T-helper 17 cell (primary cell): ENCODE measurements at places on chromosomes 7 and 10. TPM values are rescaled to one million over a fixed set of nuclear protein-coding genes. Genes with fewer than 3 reads are reported as not detected.

Gene OGA
- total RNA-seq: 411 TPM

Gene CALY
- 0.96 TPM for total RNA-seq

Gene GPC2
- 5.0 TPM for total RNA-seq

Gene SORCS3
- total RNA-seq: 0.35 TPM

Gene PSD
- total RNA-seq: 5.1 TPM

Gene LRRD1
- not detected for total RNA-seq

Gene MKX
- not detected for total RNA-seq

Gene SPDYE5
- not detected for total RNA-seq

Gene ZNF518A
- total RNA-seq: 11.4 TPM

- no peak for DNase-seq
Observed at GRCh38 chr7:70321016-70321590, 722.8 kb downstream of the AUTS2 start.

DNA sequence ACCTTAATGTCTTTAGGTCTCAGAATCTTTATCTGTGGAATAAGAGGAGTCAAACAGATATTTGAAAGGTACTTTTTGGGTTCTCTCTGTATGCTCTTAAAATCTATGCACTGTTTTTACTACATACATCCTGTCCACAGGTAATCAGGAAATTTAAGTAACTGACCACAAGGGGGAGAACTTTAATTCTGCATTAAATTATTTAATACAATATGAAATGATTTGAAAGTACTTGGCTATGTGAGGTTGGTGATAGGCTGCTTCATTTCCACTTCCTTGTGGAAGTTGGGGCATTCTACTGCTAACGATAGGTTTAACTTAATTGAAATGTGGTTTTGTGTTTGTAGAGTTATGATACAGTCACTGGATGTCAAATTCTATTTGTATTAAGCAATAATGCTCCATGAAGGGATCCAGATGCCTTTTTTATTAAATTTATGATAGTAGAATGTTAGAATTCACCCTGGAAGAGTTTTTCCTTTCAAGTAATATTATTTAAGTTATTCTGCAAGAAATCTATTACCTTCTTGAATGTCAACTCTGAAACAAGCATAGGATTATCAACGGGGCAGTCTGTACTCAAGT lies 6.0 kb downstream of the TEX47 start:
- DNase-seq: no peak

DNA sequence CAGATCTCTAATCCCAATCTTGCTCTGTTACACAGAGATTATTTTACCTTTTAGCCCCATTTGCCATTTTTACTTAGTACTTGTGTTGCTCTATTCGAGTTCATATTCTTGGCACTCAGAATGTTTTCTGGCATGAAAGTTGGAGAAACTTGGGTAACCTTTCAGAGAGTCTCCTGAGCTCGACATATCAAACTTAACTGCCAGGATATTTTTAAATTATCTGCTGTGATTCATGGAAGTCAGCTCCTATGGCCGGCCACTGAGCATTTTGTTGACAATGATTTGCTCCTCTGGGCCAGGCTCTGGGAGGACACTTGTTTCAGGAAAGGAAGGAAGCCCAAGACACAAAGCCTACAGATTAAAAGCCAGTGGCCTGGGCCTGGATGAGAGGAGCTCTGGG lies 396.7 kb downstream of the TNS3 start:
- DNase-seq: no peak

GRCh38 chr10:71613261-71613777 lies 106.3 kb downstream of the C10orf105 start:
- DNase-seq: no peak

GRCh38 chr7:107891636-107892366 lies 818 bp downstream of the DLD start:
- no peak for DNase-seq

GRCh38 chr7:40489844-40490602 lies 355.2 kb downstream of the SUGCT start:
- no peak for DNase-seq

GRCh38 chr7:140435252-140435895 lies 31.5 kb downstream of the RAB19 start:
- DNase-seq: no peak

DNA sequence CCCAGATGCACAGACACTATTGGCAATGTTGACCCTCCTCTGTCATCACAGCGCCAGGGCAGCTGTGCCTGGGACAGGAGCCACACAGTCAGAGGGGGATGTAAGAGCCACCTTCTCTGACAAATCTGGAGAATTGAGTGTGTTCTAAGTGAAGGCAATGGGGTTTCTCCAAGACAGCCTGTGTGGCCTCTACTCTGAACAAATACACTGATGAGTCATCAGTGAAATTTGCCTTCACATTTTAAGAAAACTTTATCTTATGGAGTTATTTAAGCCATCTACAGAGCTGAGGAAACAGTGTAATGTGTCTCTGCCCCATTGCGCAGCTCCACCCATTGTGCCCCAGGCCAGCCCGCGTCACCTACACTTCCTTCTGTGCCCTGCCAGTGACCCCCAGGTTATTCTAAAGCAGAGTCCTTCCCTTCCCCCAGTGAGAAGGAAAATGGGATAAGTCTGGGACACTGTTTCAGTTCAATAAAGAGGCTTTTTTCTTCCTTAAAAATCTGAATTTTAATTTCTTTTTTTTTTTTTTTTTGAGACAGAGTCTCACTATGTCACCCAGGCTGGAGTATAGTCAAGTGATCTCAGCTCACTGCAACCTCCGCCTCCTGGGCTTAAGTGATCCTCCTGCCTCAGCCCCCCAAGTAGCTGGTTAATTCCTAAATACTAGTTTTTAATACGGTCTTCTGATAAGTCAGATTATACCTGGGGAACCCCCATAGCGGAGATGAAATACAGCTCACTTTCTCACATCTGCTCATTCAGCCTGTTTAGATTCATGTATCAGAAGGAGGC lies 21.8 kb downstream of the AKR1E2 start:
- DNase-seq: no peak

DNA sequence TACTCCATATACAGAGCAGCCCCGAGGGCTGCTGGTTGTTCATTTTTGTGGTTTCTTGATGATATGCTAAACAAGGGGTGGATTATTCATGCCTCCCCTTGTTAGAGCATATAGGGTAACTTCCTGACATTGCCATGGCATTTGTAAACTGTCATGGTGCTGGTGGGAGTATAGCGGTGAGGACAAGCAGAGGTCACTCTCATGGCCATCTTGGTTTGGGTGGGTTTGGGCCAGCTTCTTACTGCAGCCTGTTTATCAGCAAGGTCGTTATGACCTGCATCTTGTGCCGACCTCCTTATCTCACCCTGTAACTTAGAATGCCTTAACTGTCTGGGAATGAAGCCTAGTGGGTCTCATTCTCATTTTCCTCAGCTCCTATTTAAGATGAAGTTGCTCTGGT lies 31.3 kb downstream of the GNAT3 start:
- no peak for DNase-seq

DNA sequence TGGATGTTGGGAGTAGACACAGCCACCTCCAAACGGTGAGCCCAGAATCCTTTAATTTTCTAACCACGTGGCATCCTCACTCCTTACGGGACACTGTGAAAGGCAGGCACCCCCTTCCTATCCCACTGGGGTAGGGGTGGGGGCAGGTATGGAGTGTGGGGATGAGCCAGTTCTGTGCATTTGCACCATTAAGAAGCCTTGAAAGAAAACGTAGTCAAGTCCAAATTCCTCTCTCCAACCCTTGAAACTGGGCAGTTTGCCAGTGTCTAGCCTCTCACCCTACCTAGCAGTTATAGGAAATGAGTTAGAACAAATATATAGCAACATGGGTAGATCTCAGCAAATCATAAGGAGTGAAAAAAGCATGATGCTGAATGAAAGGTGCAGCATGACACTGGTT lies 92.4 kb upstream of the LEP start:
- DNase-seq: no peak

DNA sequence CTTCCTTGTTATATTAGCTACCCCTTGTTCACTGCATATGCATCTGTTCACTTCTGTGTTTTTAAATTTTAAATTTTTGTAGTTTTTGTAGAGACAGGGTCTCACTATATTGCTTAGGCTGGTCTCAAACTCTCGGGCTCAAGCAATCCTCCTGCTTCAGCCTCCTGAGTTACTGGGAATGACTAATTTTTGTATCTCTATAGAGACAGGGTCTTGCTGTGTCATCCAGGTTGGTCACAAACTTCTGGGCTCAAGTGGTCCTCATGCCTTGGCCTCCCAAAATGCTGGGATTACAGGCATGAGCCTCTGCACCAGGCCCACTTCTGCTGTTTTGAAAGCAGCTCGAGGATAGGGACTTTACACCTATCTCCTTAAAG lies 64.6 kb downstream of the PRTFDC1 start:
- no peak for DNase-seq

DNA sequence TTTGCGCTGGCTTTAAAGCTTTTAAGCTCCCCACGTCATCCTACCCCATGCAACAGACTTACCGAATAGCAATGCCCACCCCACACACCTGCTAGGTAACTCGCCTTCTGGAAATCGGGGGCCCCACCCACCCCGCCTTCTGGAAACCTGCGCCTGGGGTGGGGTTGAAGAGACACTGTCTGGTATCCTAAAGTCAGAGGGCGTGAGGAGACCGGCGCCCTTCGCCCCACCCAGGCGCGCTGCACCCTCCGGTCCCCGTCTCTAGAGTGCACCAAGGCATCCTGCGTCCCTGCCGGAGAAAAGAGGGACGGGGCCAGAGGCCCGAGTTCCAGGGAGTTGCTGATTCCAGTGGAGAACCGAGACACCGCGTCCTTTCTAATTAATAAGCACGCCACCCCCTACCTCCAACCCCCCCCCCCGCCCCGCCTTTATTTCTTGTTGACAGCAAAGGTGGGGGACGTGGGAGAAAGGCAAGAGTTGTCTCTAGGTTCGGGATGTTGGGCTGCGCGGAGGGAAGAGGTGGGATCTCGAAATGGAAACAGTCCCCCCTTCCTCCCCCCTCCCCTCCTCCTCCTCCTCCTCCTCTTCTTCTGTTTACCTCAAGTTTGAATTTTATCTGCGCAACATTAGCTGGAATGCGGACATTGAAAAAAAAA lies 220.9 kb upstream of the MKLN1 start:
- DNase-seq: peak; percentile 41

GRCh38 chr10:3478153-3478552 lies 305.6 kb upstream of the PITRM1 start:
- no peak for DNase-seq

DNA sequence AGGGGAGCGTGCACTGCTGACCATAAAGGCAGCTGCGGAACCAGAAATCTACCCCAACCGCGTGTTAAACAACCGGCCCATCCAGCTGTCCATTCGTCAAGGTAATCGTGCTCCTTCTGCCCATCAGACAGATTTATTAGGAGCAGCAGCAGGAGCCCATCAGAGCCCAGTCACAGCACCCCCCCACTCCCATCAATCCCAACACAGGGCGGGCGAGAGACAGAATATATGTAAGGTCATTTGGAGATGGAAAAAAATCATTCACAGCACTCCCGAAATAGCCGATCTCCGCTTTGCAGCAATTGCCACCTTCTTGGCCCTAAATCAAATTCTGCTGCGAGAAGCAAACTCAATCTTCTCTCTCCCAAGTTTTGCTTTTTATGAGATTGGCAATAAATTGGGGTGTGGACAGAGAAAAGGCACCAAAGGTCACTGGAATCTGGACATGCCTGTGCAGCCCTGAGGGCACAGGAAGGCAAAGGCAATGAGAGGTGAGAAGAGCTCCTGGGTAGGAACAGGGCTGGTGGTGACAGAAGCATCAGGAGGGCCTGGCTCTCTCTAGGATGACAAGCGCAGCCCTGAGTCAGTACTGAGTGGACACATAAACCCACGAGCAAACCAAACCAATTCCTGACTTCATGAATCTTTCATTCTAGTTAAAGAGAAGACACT lies 145.0 kb upstream of the ZMIZ1 start:
- no peak for DNase-seq

- DNase-seq: no peak
Observed at GRCh38 chr7:30170476-30171205, 35.9 kb downstream of the MTURN start.

GRCh38 chr7:146713934-146714333 lies 597.3 kb downstream of the CNTNAP2 start:
- no peak for DNase-seq

DNA sequence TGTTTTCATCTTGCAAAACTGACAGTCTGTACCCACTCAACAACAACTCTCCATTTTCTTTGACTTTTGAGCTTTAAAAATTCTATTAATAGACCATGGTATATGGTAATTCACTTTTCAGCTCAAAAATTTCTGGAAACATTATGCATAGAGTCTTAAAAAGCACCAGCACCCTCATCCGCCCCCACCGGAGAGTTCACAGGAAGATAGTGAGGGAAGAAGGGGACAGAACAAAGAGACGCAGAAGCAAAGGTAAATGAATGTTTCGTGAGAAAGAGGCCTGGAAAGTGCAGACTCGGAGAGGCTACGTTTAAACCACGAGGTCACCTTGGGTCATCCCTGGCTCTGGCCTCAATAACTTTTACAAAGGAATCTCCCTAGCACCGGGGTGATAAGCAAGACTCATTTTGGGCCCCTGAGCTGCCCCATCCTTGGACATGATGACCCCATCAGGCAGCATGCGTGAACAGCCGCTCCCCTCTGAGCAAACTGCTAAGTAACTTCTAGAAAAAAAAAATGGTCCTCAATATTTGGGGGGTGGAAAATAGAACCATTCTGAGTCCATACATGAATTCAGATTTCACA lies 96.3 kb downstream of the CPXM2 start:
- DNase-seq: no peak

- no peak for DNase-seq
Observed at GRCh38 chr7:21767300-21767900, 178.3 kb downstream of the CDCA7L start.

DNA sequence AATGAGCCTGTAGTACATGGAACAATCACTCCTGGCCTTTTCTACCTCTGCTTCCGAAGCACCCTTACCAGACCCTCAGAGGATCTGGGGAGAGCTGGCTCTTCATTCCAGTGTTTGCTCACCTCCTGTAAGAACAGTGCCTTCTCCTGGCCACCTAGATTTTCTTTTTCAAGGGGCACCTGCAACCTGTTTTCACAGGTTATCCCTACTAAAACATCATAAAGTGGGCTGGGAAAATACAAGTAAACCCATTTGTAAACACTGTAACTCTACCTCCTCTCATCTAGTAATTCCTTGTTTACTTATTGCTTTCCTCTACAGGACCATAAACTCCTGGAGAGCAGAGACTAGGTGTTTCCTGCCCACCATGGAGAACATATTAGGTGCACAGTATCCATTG lies 1.1 kb downstream of the PIK3AP1 start:
- no peak for DNase-seq

DNA sequence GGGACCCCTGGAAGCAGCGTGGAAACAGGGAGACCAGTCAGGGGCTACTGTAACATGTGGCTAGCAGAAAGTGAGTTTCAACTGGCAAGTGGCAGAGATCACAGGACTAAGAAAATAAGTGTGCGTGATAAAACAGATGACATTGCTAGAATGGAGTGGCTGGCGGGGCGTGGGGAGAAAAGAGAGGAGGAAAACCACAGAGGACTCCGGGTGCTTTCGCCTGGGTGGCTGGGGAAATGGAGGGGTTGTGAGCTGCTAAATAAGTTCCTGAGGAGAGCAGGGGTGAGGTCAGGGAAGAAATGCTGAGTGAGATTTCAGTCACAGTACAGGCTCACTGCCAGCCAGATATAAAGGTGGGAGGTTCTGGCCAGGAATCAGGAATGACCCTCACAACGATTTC lies 166.9 kb downstream of the MYOF start:
- no peak for DNase-seq
